ENCODE measurements at places on chromosomes 16 and 17.
A peak's percentile ranks its signal among the peaks of the same experiment; 100 is the strongest.

DNA sequence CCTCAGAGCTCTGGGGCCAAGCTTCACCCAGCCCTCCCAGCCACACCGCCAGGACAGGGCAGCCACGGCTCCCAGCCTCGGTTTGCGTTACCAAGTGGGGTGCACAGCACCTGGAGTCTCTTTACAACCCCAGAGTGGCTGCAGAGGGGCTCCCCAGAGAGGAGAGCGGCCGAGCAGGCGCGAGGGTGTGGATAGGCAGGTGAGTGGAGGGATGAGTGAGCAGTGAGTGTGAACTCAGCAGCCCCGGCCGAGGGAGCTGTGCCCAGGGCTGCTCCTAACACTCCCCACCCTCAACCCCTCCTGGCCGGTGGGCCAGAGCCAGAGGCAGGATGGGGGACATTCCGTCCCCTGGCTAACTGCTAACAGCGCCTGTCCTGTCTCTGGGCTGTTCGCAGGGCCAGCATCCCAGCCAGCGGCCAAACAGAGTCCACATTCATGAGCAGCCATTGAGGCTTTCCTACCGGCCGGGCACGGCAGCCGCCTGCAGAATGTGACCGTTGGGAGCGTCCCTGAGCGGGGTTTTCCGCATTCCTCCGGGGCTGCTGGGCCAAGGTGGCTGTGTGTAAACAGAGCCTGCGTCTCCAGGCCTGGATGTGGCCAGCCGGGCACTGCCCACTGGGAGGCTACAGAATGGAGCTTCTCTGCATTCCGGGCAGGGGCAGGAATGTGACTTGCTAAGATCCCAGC, 5.3 kb downstream of the ZNF469 start:
- no peak for DNase-seq

DNA sequence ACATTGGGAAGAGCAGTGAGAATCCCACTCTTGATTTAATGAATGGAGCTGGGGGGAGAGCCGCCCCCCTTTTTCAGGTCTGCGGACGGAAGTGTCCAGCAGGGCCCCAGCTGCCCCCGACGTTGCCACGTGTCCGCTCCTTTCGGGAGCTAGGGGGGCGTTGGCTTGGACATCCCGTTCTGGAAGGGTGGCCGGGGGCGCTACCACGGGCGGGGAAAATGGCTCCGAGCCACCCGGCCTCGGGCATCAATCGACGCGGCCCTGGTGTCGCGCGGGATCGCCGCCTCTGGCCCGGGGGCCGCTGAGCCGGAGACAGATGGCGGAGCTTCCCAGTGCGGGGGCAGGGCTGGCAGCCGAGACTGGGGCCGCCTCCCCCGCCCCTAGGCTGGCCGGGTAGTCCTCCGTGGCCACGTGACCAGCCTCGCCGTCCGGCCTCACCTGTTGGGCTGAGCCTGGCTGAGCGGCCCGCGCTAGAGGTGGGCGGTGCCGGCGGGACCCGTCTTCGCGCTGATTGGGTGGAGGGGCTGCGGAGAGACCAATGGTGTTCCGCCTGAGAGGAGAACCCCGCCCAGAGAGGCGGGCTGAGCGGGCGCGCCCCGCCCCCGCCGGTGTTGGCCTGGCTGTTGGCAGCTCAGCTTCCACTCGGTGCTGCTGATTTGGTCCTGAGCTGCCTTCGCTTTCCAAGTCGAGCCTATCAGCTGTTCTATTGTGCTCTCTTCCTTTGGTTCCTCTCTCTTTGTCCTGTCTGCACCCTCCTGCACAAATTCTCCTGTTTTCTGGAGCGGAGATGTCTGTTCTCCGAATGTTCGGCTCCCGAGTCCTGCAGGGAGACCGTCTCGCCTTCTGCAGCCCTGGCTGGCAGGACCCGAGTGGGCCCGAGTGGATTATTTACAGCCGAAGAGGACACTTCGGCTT, 8.3 kb downstream of the HS3ST3B1 start:
- peak; percentile 94 for DNase-seq

- no peak for DNase-seq
Observed at GRCh38 chr16:78057803-78058564, 35.6 kb downstream of the CLEC3A start.

- no peak for DNase-seq
Observed at GRCh38 chr17:7060165-7060891, 16.4 kb upstream of the SLC16A11 start.

GRCh38 chr16:4840984-4841383, 6.1 kb downstream of the GLYR1 start:
- no peak for DNase-seq

DNA sequence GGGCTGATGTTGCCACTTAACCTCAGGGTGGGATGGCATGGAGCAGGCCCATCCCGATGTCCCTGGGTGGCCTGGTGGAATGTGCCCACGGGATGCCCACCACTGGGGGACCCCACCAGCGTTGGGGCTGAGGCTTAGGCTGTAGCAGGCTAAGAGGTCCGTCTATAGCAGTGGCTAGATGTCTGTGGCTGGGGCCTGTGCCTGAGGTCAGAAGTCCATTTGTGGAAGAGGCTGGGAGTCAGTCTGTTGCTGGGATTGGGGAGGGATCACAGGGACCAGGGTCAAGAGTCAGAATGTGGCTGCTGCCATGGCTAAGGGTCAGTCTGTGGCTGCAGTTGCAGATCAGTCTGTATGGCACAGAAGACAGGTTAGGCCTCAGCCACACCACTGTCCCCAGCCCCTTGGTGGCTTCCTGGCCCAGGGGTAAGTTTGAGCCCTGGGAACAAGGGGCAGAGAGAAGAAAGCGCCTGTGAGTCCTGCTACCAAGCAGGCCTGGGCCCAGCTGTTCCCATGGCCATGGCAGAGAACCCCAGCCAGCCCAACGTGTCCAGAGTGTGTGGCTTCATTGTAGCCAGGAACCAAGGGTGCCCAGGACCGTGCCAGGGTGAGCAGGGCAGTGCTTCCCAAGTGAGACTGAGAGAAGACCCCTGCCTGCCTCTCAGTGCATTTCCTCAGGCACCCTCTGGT, 35.7 kb downstream of the RAI1 start:
- DNase-seq = no peak

- no peak for DNase-seq
Observed at GRCh38 chr16:1145383-1146100, 7.4 kb upstream of the CACNA1H start.

DNA sequence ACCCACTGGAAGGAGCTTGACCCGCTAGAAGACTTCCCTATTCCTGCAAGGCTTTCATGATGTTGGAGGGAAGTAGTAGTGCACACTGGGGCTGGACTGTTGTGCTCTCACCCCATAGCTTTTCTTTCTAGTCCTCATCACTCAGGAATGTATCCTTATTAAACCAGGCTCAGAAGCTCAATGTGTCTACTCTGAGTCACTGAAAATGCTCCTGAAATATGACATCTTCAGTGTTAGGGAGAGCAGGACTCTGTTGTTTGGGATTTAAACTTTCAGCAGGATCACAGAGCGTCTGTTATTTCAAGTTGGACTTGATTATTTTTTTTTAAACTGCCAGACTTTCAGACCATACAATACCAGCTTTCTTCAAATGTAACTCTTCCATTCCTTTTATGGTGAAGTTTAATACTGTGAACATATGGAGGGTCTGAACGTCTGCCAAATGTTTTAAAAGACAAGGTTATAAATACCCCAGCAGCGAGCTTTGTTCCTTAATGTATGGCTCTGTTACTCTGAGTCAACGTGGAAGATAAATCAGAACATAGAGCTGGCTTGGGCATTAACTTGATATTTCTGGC, 257.5 kb downstream of the CDH11 start:
- no peak for DNase-seq

DNA sequence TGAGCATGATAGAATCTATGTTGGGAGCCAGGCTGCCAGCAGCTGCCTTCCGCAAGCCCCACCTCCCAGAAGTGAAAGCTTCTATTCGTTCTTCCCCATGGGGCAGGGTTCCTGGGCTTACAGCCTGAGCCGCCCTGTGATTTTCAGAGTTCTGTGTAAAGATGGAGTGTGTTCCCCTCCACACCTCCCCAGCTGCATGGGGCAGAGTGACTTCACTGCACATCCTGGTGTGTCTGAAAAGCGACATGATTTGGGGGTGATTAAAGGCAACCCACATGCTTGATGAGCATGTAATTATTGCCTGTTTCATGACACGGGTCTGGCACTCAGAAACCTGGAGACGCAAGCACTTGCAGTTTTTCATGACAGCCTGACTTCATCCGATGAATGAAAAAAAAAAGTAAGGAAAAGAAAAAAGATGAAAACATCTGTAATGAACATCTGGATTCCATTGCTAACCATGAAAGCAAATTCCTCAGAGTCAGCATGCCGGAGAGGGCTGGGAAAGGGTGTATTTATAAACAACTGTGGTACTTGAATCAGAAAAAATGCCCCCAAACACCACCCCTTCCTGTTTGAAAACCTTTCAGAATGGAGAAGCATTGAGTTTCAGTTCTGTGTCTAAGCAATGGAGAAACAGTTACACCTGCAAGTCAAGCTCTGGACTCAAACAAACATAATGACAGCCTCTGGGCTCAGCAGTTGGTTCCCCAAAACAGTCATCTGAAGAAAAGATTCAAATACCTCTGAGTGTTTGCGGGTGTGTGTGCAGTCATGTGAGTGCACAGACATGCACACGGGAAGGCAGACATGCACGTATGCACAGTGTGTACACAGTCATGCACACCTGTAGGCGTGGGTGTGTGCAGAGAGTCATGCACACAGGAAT, 266.0 kb downstream of the ENGASE start:
- no peak for DNase-seq

GRCh38 chr17:77779711-77780539, 178.6 kb upstream of the TNRC6C start:
- DNase-seq = no peak

GRCh38 chr16:24769806-24770205, 40.4 kb downstream of the TNRC6A start:
- no peak for DNase-seq

- no peak for DNase-seq
Observed at GRCh38 chr16:47567321-47567720, 106.2 kb downstream of the PHKB start.

GRCh38 chr17:27535975-27536374, 79.7 kb downstream of the KSR1 start:
- no peak for DNase-seq
